ENCODE measurements at places on chromosomes 6 and 20.

- DNase-seq: no peak
These were observed 181.5 kb upstream of the TCF21 start for GRCh38 chr6:133707456-133707855.

DNA sequence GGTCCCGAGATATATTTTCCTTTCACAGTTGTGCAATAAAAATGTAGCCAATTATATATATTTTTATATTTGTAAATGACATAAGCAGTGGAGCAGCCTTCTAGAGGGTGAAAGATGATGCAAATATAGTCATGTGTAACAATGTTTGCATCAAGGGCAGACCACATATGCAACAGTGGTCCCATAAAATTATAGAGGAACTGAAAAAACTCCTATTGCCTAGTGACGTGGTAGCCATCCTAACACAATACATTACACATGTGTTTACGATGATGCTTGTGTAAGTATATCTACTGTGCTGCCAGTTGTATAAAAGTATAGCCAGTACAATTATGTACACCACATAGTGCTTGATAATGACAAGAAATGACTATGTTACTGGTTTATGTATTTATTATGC lies 162.8 kb downstream of the ZFAND3 start:
- DNase-seq: no peak

GRCh38 chr6:100810015-100810414 lies 71.1 kb downstream of the ASCC3 start:
- DNase-seq: no peak

GRCh38 chr6:35310265-35310831 lies 12.7 kb downstream of the DEF6 start:
- DNase-seq: no peak

- DNase-seq: no peak
These were observed 336.5 kb upstream of the ARID1B start for GRCh38 chr6:156440688-156441087.

- no peak for DNase-seq
These were observed at the start of gene CLVS2 for GRCh38 chr6:122995921-122996793. CLVS2 (plus strand) TSS chr6:122996235; CDS start chr6:122997778, 1,543 bp downstream.

- no peak for DNase-seq
These were observed 95.6 kb downstream of the UST start for GRCh38 chr6:148842296-148843019.

GRCh38 chr6:28125401-28125800 lies 992 bp downstream of the ZSCAN16 start:
- DNase-seq: no peak

DNA sequence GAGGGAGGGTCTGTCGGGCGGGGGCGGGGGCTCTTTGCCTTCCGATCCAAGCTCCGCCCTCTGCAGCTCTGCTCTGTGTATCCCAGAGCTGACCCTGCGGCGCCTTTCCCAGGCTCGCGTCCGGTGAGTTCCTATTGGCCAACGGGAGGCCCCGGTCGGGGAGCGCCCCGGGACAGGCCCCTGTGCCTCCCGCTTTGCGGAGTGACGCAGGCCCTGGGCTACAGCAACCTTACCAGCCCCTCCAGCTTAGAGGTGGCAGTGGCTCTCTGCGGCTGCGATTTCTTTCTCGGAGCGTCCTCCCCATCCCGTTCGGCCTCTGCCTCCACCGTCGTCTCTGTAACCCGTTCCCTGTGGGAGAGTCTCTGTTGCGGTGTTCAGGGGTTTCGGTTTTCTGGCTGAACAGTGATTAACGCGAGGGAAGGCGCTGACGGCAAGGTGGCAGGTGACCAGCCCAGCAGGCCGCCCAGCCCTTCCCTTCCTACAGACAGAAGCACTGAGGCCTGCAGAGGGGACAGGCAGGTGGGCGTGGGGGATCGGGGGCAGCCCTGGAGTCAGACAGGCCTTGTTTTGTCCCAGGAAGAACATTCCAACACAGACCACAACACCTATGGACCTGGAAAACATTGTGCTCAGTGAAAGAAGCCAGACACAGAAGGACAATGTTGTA lies 18.1 kb upstream of the CEBPB start:
- no peak for DNase-seq

Measured in stimulated activated CD8-positive, alpha-beta memory T cell treated with anti-CD3 and anti-CD28 coated beads, Interleukin-4, amount 100 ng/mL, for 1 hour (primary cell).